ENCODE measurements at places on chromosomes 4 and X.

GRCh38 chrX:129761596-129761995, 18.2 kb upstream of the SASH3 start:
- no peak for DNase-seq

DNA sequence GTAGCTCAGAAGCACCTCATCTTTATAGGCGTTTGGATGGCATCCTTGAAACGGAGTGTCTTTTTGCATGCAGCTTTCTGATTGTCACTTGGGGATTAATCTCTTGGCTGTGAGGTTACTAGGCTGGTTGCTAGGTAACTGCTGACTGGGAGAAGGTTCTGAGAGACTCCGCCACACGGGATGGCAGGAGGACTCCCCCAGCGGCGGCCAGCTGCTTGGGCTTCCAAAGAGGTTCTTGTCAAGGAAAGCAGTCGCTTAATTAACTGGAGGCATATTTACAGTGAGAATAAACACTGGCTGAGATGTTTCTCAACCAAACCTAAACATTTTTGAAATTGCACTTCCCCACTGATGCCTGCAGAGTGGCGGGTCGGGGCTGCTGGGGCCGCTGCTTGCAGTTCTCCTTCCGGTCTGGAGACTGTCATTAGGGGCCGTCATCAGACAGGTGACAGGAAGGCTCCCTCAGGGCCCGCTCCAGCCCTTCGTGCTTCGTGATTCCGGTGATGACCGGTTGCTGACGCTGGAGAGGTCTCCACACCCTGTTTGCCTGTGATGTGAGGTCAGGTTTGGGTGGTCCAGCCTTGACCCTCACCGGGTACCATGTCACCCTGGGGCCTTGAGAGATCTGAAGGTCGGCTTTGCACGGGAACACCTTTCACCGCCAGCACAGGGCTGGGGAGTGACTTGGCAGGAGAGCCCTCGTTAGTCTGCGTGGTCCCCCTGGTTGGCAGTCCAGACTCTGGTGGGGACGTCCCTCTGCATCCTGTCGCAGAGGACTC, 9.1 kb downstream of the NSG1 start:
- DNase-seq = peak; percentile 28

DNA sequence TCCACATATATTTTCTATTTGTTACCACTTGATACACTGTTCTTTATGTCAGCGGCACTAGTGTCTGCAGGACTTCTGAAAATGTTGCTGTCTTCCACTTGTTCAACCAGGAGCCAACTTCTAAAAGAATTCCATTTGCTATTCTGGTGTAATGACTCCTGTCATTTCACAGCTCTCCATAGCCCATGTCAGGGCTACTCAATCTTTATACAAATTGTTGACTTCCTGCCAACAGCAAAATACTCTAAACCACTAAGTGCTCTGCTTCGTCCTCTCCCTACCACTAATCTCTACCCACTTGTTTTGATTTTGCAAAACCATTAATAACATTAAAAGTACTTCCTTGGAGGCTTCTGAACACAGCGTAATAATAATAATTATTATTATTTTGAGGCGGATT, 7.2 kb downstream of the CTSO start:
- no peak for DNase-seq

- no peak for DNase-seq
These were observed 107.5 kb downstream of the ATG4A start for GRCh38 chrX:108199041-108199440.

GRCh38 chr4:17366496-17366895, 145.4 kb downstream of the QDPR start:
- DNase-seq = no peak

- no peak for DNase-seq
These were observed 109.9 kb downstream of the DLG3 start for GRCh38 chrX:70554523-70554922.

GRCh38 chr4:132513491-132513890, 635.6 kb upstream of the PCDH10 start:
- no peak for DNase-seq

- DNase-seq = no peak
These were observed 25.1 kb downstream of the OCRL start for GRCh38 chrX:129565046-129565650.

DNA sequence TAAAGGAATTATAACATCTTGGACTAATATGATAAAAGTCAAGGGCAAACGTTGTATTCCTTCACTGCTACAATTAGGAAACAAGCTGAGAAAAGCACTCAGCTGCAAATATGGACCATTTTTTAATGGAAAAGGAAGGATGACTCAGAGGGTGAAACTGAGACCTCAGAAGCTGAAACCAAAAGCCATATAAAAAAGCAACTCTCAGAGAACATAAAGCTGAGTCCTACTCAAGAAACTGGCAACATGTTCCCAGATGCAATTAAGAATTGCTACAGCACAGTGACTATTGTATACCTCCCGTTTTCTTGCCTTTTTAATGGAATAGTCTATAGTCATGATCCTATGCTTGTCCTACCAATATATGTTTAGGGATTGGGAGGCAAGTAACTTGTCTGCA, 1106.4 kb upstream of the INTU start:
- no peak for DNase-seq

- DNase-seq = no peak
These were observed 24.5 kb downstream of the DDIT4L start for GRCh38 chr4:100165809-100166208.

DNA sequence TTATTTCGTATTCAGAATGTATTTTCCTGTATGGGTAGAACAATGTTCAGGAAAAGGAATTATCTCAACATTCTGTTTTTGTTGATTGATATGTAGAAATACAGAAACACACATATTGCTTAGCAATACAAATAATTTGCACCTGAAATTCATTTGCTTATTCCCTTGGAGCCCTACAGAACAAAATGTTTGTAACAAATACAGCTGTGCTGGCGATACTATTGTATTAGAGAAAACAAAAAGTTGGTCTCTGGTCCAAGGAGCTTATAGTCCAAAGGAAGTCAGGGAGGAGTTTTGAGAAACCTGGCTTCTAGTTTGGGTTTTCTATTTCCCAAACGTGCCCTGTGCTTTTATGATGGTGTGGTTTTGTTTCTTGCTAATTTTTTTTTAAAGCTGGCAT, 37.8 kb upstream of the CAPN6 start:
- no peak for DNase-seq

DNA sequence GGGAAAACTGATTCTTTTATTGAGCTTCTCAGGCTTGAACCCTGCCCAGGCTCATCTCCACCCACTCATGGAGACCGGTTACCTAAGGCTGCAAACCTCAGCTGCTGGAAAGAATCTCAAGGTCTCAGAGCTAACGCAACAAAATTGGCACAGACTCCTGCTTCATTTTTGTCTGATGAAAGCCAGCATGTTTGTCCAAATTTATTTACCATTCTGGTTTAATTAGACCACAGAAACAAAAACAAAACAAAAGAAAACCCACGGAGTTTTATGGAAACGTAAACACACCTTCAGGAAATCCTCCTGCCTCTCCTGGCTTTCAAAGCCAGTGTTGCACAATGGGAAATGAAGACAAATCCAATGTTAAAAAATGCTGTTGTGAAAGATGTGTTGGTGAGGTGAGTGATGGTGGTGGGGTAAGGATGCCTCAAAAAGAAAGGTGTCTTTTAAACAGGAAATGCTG, 56.4 kb upstream of the PDLIM3 start:
- DNase-seq = no peak

DNA sequence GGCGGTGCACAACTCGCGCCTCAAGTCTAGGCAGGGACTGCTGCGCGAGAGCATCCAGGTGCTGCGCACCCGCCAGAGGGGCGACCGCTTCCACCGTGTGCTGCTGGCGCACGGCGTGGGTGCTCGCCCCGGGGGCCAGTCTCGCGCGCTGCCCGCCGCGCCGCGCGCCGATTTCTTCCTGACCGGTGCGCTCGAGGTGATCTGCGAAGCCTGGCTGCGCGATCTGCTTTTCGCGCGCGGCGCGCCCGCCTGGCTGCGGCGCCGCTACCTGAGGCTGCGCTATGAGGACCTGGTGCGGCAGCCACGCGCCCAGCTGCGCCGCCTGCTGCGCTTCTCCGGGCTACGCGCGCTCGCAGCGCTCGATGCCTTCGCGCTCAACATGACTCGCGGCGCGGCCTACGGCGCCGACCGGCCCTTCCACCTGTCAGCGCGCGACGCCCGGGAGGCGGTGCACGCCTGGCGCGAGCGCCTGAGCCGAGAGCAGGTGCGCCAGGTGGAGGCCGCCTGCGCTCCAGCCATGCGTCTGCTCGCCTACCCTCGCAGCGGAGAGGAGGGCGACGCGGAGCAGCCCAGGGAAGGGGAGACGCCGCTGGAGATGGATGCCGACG, 1.3 kb downstream of the CHST7 start:
- DNase-seq = no peak

GRCh38 chr4:113607147-113607720, 154.3 kb downstream of the CAMK2D start:
- DNase-seq = no peak

- no peak for DNase-seq
These were observed 2.6 kb downstream of the UBE2K start for GRCh38 chr4:39700554-39700953.

GRCh38 chrX:153438532-153438931, 7.3 kb downstream of the TREX2 start:
- DNase-seq = no peak

DNA sequence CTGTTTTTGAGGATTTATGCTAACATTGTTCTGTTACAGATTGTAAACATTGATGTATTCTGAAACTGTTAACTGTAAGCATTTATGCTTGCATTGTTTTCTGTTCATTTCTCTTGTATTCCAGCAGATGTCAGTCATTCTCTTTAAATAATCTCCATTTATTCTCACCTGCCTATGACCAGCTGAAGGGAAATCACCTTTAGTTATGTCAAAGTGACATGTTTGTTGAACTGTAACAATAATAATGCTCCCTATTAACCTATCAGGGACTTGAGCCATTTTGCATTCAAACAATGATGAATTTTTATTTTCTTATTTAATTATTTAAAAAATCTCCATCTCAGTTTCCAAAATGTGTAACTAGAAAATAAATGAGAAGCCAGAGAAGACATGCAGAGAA, 58.0 kb downstream of the SPCS3 start:
- no peak for DNase-seq

DNA sequence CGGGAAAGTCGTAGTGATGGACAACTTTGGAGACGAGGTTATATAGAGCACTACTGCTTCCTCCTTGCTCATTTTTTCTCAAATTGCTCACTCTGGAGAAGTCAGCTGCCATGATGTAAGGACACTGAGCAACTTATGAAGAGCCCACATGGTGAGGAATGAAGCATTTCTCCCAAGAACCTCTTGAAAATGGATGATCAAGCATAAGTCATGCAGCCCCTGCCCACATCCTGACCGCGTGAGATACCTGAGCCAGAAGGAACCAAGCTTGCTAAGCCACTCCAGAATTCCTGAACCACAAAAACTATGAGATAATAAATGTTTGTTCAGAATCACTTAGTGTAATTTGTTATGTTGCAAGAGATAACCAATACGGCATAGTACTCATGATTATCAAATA, 42.8 kb downstream of the PDE5A start:
- DNase-seq = no peak

GRCh38 chrX:15976396-15976795, 121.8 kb upstream of the AP1S2 start:
- no peak for DNase-seq

GRCh38 chr4:8896071-8896470, 24.4 kb upstream of the HMX1 start:
- DNase-seq = no peak

DNA sequence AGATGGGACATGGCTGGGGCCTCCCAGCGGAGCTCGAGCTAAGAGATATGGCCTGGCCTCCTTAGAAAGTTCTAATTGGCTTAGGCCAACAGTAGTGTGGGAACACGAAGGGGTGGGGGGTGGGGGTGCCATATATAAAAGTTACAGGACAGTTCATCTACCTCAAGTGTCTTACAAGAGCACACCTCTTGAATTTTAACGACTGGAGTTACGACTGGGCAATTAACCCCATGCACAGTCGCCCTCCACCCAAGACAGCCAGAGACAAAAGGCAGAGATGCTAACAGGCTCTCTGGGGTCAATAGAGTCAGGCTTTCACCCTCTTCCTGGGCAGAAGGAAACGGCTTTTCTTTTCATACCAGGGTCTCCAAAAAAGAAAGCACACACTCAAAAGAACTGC, 302.2 kb downstream of the BCOR start:
- DNase-seq = no peak

GRCh38 chrX:13169684-13170083, 125.3 kb upstream of the FAM9C start:
- no peak for DNase-seq

GRCh38 chr4:69786547-69786946, 26.1 kb upstream of the SULT1B1 start:
- no peak for DNase-seq

- no peak for DNase-seq
These were observed 229.2 kb upstream of the SLIT2 start for GRCh38 chr4:20022471-20022870.

GRCh38 chr4:165994701-165995100, 121.7 kb downstream of the TLL1 start:
- no peak for DNase-seq

DNA sequence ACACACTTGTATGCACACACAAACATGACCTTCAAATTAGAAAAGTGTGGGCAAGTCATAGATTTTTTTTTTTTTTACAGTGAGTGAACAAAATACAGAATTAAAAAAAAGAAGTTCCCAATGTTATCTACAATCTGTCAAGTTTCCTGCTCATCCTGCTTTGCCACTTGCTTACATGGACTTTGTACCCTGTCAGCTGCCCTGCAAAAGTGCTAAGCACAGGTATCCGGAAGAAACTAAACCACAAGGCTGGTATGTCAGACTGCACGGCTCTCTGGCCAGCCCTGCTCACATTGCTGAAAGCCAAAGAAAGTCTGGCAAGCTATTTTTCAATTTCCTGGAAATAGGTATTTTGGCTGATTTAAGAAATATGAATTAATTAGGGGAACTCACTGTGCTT, 38.9 kb upstream of the BCLAF3 start:
- no peak for DNase-seq

GRCh38 chr4:47120783-47121182, 89.4 kb downstream of the GABRB1 start:
- DNase-seq = peak; percentile 1

DNA sequence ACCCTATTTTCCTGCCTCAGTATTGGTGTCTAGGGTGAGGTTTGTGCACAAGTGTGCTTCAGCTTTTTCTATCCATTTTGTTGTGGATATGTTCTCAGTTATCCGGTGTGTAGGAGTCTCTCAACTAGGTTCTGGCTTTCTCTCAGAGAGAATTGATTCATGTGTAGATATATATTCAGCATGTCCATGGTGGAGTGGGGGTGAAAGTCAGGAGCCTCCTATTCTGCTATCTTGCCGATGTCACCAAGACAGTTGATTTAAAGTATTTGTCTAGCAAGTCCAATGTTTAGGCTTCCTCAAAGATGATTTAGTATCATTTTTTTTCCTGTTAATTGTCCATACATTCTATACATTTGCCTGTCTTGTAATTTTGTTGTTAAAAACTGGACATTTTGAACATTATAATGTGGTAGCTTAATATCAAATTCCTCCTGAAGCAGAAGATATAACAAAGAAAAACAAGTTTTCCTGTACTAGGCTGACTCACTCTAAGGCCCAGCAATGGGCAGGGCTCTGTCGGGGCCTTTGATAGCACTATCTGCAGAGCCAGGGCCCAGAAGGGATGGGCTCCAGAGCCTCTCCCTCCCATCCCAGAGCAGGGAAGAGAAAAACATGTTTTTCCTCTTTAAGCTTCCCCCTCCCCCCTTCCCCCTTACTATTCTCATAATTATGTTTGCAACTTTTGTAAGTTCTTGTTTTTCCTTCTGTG, 37.6 kb downstream of the GLUD2 start:
- no peak for DNase-seq

Measured in amygdala (tissue), 56 donors.